Fibroblast of villous mesenchyme (primary cell): ENCODE measurements at places on chromosomes 6 and 20. TPM values are rescaled to one million over a fixed set of nuclear protein-coding genes. Genes with fewer than 3 reads are reported as not detected.

The PRSS16 gene
- total RNA-seq: under 0.01 TPM in 1 of 2 replicates, not detected in the other

The CD93 gene
- under 0.01 TPM in 2 replicates for total RNA-seq

The MOXD1 gene
- 15.1 and 25.4 TPM in 2 replicates for total RNA-seq

The EBF4 gene
- 2.6 and 3.5 TPM in 2 replicates for total RNA-seq

The TINAG gene
- not detected in 2 replicates for total RNA-seq

The DDO gene
- 1.9 and 3.9 TPM in 2 replicates for total RNA-seq

The MMS22L gene
- total RNA-seq: 11.6 and 19.4 TPM in 2 replicates

The FAM210B gene
- total RNA-seq: 38.0 and 46.2 TPM in 2 replicates

The RAB44 gene
- total RNA-seq: under 0.01 TPM in 1 of 2 replicates, not detected in the other

The AKIRIN2 gene
- 13.9 and 17.7 TPM in 2 replicates for total RNA-seq

The CGA gene
- 0.32 TPM in 1 of 2 replicates, not detected in the other for total RNA-seq

The SIM1 gene
- not detected in 2 replicates for total RNA-seq

The STMN3 gene
- 5.6 and 10.6 TPM in 2 replicates for total RNA-seq

The HSPA1L gene
- total RNA-seq: 0.86 and 0.97 TPM in 2 replicates

The TREM2 gene
- total RNA-seq: not detected in 2 replicates

The HLA-DQB2 gene
- total RNA-seq: not detected in 2 replicates

The SLC24A3 gene
- total RNA-seq: 0.86 and 4.2 TPM in 2 replicates

The RIPOR2 gene
- total RNA-seq: 5.2 and 15.8 TPM in 2 replicates

The NNAT gene
- 1.3 and 1.6 TPM in 2 replicates for total RNA-seq

The NFATC2 gene
- total RNA-seq: under 0.01 and 0.64 TPM in 2 replicates

The HSPA12B gene
- total RNA-seq: under 0.01 TPM in 1 of 2 replicates, not detected in the other

The SLC17A9 gene
- total RNA-seq: 23.7 and 24.8 TPM in 2 replicates

The DLK2 gene
- total RNA-seq: 0.64 and 1.7 TPM in 2 replicates

The C6orf118 gene
- not detected in 2 replicates for total RNA-seq

The PROKR2 gene
- total RNA-seq: not detected in 2 replicates

The DEFB118 gene
- total RNA-seq: not detected in 2 replicates

The LIN28B gene
- 5.6 and 7.4 TPM in 2 replicates for total RNA-seq

The BLOC1S5 gene
- 7.1 and 11.2 TPM in 2 replicates for total RNA-seq

The ZBTB46 gene
- 13.8 and 21.3 TPM in 2 replicates for total RNA-seq

The VWA7 gene
- total RNA-seq: under 0.01 TPM in 2 replicates

The LY6G6D gene
- total RNA-seq: not detected in 2 replicates

The CAGE1 gene
- under 0.01 TPM in 2 replicates for total RNA-seq

The ADGRF5 gene
- 0.86 and 6.1 TPM in 2 replicates for total RNA-seq

The STMND1 gene
- total RNA-seq: under 0.01 TPM in 1 of 2 replicates, not detected in the other

The SPATA25 gene
- 0.43 and 1.3 TPM in 2 replicates for total RNA-seq

The PRND gene
- total RNA-seq: not detected in 2 replicates

The PPP1R16B gene
- not detected in 2 replicates for total RNA-seq

The CFB gene
- total RNA-seq: 3.5 and 12.1 TPM in 2 replicates

The RAET1L gene
- not detected in 2 replicates for total RNA-seq

The SRMS gene
- total RNA-seq: not detected in 2 replicates

The PEX3 gene
- total RNA-seq: 22.5 and 24.6 TPM in 2 replicates

The BCAS4 gene
- 7.3 and 11.9 TPM in 2 replicates for total RNA-seq

The KIF6 gene
- 0.32 and 0.43 TPM in 2 replicates for total RNA-seq

The JARID2 gene
- 8.7 and 9.1 TPM in 2 replicates for total RNA-seq

The TCF21 gene
- under 0.01 and 1.3 TPM in 2 replicates for total RNA-seq

The GFRAL gene
- not detected in 2 replicates for total RNA-seq

The TNFRSF21 gene
- total RNA-seq: 39.3 and 43.2 TPM in 2 replicates

The FNDC11 gene
- total RNA-seq: 0.86 and 0.97 TPM in 2 replicates

The DEFB124 gene
- total RNA-seq: not detected in 2 replicates

The CYP24A1 gene
- not detected in 2 replicates for total RNA-seq

The MTHFD1L gene
- 43.2 and 56.0 TPM in 2 replicates for total RNA-seq

The C20orf144 gene
- under 0.01 and 0.32 TPM in 2 replicates for total RNA-seq

The CST3 gene
- 55.3 and 123 TPM in 2 replicates for total RNA-seq

The OR11A1 gene
- total RNA-seq: not detected in 2 replicates

The DEFB132 gene
- not detected in 2 replicates for total RNA-seq
